Fibroblast of villous mesenchyme (primary cell): ENCODE measurements at places on chromosomes 6 and 20.

DNA sequence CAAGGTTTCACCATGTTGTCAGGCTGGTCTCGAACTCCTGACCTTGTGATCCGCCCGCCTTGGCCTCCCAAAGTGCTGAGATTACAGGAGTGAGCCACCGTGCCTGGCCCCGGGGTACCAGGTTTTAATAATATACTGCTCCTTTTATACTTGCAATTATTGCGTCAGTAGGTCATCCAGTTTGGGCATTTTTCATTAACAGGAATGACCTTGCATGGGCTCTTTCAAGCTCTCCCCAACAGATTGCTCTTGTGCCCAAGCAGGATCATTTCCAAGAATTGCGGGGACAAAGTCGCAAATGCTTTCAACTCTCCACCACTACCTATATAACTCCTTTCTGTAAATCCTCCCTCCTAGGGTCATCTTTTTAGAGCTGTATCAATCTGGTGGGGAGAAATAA is 23.8 kb downstream of the STK38 start:
- DNase-seq, result no peak

DNA sequence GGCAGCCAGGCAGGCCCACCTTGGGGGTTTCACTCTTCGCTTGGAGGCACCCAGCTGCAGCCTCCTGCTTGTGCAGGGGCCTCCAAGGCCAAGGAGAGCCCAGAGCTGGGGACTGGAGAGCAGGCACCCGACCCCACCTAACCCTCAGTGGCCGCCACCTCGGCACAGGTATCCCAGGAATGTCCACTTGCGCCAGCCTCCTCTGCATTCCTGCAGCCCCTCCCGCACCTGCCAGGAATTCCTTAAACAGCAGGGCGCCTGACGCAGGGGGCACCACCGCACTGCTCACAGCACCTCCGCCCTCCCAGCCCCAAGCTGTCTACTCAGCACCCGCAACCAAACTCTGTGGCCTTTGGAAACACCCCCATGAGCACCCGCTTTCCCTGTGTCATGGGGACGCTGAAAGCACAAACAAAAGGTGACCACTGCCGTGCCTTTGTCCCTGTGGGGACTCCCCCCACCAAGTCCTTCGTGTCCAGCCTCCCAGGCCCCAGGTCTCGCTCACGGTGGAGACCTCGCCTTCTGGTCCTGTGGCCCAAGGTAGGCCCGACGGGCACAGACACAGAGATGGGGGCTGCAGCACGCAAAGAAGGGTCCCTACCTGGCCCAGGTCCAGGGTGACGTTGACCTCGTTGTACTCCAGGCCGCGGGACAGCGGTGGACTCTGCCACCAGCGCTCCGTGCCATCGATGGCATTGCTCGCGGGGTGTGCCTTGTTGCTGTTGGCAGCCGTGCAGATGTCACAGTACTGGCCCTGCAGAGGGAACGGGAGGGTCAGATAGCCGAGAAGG is 5.1 kb downstream of the LAMA5 start:
- DNase-seq, result no peak

- peak; percentile 59 for DNase-seq
These were observed 45.6 kb upstream of the CD93 start for GRCh38 chr20:23131766-23132165.

- DNase-seq, result no peak
These were observed 95.6 kb downstream of the CTNNBL1 start for GRCh38 chr20:37789408-37789807.

GRCh38 chr20:51434580-51435247 is 107.8 kb downstream of the NFATC2 start:
- DNase-seq, result peak; percentile 86

GRCh38 chr6:134814076-134814695 is 135.7 kb downstream of the ALDH8A1 start:
- peak; percentile 44 for DNase-seq

DNA sequence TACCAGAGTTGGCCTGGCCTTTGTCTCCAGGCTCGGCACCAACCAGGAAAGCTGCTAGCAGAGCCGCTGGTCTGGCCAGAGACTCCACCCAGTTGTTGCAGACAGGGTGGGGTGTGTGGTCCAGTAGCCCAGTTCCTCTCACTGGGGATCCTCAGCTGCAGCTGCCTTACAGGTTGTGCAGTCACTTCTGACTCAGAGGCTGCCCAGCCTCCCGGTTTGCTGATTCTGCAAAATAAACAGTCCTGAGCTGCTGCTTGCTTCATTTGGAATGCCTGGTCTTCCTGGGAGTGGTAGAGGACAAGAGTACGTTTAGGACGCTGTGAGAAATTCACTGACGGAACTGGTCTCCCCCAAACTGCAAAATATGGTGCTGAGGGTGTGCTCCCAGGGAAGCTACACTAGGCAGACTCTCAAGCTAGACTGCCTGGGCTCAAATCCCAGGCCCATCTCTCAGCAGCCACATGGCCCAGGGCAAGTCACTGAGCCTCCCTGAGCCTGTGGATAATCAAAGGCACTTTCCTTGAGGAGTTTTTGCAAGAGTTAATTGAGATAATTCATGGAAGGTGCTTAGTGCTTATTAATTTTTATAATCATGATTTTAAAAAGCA is 246.1 kb downstream of the TFAP2C start:
- DNase-seq, result peak; percentile 84
